ENCODE measurements at places on chromosomes 13 and 19.

DNA sequence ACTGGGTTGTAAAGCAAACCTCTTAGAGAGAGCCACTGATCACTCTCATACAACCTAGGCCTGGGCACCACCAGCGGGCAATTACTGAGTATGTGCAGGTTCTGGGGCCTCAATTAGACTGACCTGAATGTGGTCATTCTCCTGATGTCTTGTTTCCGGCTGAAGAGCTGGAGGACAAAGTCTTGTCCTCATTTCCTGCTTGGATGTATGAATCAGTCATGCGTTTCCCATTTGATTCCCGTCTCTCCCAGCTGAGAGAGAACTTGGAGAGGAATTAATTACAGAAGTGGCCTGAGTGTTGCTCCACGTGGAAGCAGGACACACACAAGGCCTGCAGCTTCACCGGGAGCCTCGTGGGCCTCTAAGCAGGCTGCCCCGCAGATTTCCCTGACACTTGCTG, 799.3 kb upstream of the ARGLU1 start:
- no peak for DNase-seq

DNA sequence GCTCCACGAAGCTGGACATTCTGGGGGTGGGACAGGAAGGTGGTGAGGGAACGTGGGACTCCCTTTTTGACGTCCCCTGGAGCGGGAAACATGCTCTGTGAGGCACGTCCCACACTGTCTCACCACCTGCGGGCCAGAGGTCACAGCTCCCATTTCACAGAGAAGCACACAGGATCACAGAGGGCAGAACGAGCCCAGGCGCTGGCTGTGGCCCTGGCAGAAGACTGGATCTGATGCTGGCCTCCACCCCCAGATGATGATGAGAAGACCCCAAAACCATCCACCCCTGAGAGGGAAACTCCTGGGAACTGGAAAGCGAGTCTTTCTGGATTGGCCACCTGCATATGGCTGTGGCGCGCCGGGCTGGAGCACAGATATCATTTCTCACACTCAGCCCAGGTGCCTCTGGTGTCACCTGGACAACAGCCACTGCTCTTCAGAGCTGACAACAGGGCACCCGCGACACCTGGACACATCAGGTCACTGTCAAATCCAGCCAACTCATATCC, 216.2 kb downstream of the TUBA3C start:
- no peak for DNase-seq

- no peak for DNase-seq
These were observed at the start of gene KLK3 for GRCh38 chr19:50854636-50855410. TSS of gene KLK3 (plus strand) at chr19:50854915. CDS start at chr19:50854956, 41 bp downstream.

GRCh38 chr19:35340431-35340830, 7.3 kb upstream of the FFAR1 start:
- no peak for DNase-seq

- DNase-seq: peak; percentile 41
These were observed 363 bp upstream of the ZNF763 start for GRCh38 chr19:11964496-11964857.

DNA sequence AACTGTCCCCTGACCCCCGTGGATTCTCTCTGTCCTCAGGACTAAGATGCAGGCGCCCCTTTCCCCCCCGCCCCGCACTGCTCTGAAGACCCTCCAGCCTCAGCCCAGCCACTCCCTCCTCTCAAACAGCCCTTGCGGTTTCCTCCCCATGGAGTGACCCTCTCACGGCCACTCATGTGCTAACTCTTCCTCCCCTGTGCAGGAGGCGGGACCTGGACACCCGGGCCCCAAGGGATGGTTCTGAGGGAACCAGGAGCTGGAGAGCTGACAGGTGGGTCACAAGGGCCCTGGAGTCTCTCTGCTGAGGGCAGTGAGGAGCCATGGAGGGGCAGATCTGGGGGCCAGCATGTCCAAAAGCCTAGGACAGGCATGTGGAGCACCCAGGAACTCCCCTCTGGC, 1.9 kb downstream of the ISOC2 start:
- no peak for DNase-seq

- DNase-seq: no peak
These were observed 2.0 kb downstream of the ZNF431 start for GRCh38 chr19:21143854-21144253.

DNA sequence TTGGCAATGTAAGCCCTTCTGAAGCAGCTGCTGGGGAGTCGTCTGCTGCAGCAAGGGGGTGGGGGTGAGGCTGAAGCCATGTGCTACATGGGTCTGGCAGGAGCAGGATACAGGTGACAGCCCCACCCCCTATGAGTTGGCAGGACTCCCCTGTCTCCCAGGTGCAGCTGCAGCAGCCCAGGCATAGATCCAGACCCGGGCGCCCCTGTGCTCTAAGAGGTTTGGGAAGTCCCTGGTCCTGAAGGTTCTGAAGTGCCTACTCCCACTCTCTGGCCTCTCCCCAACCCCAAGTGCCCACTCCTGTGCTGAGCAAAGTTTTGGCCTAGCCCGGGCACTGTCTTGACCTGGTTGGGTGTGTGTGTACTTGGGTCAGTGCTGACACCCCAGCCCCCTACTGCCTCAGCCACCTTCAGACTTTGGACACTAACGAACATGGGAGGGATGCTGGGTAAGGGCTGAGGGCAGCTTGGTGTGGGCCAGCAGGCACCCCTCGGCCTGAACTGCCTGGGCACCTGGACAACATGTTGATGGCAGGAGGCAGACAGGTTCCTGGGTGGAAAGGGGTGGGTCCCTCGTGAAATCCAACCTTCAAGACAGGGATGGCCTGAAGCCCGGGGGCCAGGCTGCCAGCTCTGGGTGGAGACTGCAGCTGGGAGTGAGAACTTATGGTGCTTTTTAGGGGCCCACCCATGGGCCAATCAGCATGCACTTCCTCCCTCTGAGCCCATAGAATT, 54.1 kb upstream of the SLITRK6 start:
- DNase-seq: no peak
